ENCODE measurements at places on chromosomes 4 and X.

DNA sequence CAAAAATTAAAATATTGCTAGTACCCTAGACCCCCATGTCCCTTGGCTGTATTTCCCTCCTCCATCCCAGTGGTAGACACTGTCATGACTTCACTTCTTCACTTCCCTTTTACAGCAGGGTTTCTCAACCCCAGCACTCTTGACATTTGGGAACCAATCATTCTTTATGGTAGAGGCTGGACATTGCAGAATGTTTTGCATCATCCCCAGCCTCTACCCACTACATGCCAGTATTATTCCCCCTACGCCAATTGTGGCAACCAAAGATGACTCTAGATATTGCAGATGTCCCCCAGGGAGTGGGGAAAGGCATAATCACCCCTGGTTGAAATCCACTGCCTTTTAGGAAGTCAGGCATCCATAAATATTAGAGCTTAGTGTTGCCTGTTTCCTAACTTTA, 138.6 kb downstream of the AMELX start:
- DNase-seq: no peak

- DNase-seq: no peak
Measured at GRCh38 chr4:39319676-39320075, 46.5 kb downstream of the RFC1 start.

GRCh38 chr4:48388525-48389154, 47.3 kb downstream of the SLAIN2 start:
- DNase-seq: no peak

- no peak for DNase-seq
Measured at GRCh38 chr4:7192252-7193029, at the start of gene SORCS2. Gene SORCS2 (plus strand): TSS chr4:7192538.

- no peak for DNase-seq
Measured at GRCh38 chr4:110184791-110185155, 13.6 kb downstream of the ELOVL6 start.

- no peak for DNase-seq
Measured at GRCh38 chrX:40420899-40421729, 159.7 kb upstream of the ATP6AP2 start.

DNA sequence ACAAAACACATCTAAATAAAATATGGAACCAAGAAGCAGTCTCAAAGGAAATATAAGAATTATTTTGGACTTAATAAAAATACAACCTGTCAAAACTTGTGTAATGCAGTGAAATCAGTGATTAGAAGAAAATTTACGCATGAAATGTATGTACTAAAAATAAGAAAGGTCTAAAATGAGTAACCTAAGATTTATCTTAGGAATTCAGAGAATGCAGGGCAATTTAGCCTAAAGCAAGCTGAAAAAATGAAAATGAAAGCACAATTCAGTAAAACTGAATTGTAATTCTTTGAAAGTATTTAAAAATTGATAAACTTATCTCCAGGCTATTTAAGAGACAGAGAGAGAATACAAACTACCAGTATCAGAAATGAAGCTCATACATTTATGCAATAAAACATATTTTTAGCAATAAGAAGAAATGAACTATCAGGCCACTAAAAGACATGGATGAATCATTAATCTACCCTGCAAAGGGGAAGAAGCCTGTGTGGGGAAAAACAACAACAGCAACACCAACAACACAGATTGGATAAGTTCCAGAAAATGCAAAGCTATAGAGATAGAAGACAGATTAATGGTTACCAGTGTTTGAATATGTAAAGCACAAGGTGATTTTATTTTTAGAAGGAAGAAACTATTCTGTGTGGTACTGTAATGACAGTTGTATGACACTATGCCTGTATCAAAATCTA, 442.0 kb upstream of the ADGRL3 start:
- no peak for DNase-seq

DNA sequence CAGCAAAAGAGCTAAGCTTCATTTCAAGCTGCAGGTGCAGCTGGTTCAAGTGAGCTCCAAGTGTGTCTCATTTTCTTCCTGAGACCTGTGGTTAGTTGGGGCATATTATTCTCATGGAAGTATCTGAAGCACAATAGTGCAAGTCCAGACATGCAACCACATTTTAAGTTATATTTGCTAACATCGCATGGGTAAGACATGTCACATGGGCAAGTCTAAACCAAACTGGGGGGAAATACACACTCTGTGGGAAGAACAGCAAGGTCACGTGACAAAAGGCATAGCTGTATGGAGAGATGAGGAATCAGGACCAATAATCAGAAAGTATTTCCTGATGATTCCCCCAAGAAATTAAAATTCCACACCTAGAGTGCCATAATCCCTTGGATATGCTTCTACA, 94.9 kb upstream of the NDP start:
- DNase-seq: no peak

GRCh38 chrX:75887833-75888232, 102.8 kb upstream of the MAGEE2 start:
- DNase-seq: no peak

- DNase-seq: no peak
Measured at GRCh38 chrX:17549107-17549651, 174.2 kb downstream of the NHS start.

DNA sequence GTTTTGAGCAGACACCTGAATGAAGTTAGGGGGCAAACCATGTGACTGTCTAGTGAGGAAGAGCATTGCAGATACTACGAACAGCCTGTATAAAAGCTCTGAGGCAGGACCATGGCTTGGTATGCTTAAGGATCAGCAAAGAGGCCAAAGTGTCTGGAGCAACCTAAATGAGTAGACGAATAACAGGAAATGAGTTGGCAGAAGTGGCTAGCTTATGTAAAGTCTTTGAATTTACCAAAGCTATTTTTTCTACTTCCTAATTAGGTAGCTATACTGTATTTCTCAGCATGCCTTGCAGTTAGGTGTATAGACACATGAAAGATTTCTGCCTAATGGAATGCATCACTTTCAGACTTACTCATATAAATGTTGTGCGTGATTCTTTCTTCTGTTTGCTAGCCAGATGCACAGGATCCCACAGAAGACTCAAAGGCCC, 9.3 kb upstream of the GPRIN3 start:
- DNase-seq: no peak

- DNase-seq: no peak
Measured at GRCh38 chr4:118175506-118175905, 141.2 kb downstream of the NDST3 start.

- DNase-seq: no peak
Measured at GRCh38 chr4:112515198-112516065, 548 bp downstream of the NEUROG2 start.

DNA sequence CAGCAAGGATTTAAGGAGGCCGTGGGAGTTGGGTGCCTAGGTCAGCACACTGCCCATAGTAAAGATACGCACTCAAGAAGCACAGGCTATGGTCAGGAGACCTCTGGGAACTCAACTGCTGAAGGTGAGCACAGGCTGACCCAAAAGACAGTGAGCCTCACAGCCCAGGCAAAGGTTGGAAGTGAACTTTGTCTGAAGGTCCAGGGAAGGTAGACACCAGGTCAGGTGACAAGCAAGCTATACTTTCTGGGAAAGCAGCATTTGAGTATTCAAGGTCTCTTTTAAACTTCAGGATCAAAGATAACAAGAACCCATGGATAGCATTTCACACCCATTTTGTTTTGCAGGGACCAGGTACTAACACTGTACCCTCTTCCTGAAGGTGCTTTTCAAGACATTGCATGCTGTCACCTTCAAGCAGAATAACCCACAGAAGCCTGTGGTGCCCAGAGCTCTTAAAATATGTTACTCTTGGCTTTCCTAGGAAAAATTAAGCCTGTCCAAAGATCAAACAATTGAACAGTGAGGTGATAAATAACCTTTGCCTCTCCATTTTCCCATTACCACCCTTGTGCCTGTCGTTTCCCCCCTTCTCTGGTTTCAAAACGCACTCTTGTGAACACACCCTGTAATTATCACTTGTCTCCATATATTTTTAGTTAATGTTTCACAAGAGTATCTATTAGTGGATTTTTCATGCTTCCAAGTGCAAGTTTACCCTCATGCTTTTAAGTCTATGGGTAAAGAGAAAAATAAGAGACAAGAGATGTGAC, 3.4 kb upstream of the S100G start:
- no peak for DNase-seq

GRCh38 chr4:71290074-71290473, 48.7 kb upstream of the SLC4A4 start:
- no peak for DNase-seq

GRCh38 chr4:32135642-32136041, 1415.5 kb downstream of the PCDH7 start:
- no peak for DNase-seq

- DNase-seq: no peak
Measured at GRCh38 chr4:25632135-25632534, 23.5 kb upstream of the SLC34A2 start.

DNA sequence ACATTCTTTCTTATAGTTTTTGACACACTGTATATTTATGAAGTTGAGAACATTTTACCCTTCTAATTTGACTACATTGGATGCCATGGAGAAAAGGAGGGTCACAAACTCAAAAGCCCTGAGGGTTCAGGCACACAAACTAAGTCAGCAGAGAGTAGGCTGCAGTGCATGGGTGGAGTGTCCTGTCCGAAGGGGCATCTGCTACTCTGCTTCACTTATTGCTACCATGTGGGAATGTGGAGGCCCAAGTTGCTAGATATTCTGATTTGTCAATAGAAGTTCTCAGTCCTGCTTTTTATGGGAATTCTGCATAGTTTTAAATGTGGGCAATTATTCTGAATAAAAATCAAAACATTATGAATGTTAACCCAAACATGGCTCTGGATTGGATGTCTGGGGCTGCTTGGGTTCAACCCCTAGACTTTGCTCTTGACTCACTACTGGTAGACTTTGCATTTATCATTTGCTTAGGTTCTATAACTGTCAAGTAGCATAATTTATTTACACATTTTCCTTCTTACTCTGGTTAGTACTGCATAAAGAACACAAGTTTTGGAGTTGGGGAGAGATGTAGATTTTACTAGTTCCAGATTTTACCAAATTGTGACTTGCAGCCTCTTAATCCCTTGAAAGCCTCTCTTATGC, 255.1 kb downstream of the SPRY1 start:
- DNase-seq: no peak

GRCh38 chrX:123358457-123358856, 174.4 kb downstream of the GRIA3 start:
- DNase-seq: no peak

GRCh38 chr4:82640540-82640939, 78.8 kb upstream of the TMEM150C start:
- DNase-seq: no peak

Measured in activated gamma-delta T cell treated with Interleukin-2 at 50 U/mL for 16 hours (primary cell).